Cerebellar nuclear complex (tissue), 1 donor: ENCODE measurements at places on chromosomes 2 and 18.

- DNase-seq, result no peak
Measured at GRCh38 chr18:22477222-22477621, 59.5 kb upstream of the CTAGE1 start.

DNA sequence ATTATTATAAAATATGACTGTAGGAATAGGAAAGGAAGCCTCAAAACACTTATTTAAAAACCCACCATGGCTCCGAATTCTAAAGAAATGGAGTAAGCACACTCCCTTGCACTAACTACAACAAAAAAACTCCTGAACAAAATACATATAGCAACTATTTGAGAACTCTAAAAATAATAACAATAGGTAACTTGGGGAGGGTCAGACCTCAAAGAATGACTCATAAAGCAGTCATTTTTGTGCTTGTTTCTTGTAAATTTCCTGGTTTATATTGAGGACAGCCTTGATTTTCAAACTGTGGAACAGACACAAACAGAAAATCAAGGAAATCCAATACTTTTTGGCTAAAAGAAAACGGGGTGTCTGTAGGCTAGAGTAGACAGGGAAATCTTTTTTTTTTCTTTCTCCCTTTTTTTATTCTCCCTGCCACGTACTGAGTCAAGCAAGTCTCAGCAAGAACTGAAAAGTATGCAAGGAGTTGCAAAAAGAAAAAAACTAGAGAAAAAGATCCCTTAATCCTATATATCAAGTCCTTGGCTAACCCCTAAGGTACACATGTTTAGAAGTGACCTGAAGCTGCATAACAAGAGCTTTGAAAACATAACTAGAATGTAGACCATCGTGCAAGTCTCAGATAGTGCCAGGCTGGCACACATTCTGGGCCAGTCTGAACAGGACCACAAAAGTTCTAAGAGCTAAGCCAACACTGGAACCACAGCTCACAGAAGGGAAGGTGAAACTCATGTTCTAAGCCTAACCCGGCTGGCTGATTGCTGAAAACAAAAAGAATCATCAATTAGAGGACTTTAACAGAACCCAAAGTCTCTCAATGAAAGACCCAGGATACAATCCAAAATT is 403.1 kb upstream of the LYPD1 start:
- DNase-seq, result no peak

DNA sequence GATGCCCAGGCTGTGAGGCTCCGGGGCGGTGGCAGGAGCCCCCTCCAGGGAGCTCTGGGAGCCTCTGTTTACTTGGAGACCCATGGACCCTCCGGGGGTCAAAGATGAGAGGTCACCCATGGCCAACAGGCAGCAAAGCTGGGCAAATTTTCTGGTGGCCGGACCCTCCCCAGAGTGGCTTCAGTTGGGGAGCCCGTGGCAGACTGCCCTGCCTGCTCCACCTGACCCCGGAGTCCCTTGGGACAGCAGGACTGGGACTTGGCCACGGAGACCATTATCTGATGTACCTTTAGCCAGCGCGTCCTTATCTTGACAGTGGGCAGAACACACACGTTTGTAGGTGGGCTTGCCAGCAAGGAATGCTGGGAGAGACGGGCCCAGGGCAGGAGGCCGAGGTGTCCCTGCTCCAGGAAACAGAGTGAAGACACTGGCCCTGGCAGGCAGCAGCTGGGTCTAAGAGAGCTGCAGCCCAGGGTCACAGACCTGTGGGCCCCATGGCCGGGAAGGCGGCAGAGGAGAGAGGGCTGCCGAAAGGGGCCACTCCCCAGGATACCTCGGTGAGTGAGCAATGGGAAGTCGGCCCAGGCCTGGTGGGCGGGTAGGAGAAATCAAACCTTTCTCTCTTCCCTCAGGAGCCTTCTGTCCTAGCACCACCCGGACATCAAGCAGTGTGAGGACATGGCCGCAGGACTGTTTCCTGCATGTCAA is at the start of the genes ABCG5 and ABCG8:
Gene ABCG5 (minus strand): TSS at position 280 of the 708 bp plus-strand sequence. CDS start 160 bp downstream, at position 120.
Gene ABCG8 (plus strand): TSS at position 412 of the 708 bp plus-strand sequence. CDS start 83 bp downstream, at position 495.
- DNase-seq, result no peak

GRCh38 chr2:68330691-68331090 is 10.9 kb upstream of the CNRIP1 start:
- no peak for DNase-seq

GRCh38 chr18:10401930-10402329 is 52.5 kb upstream of the APCDD1 start:
- DNase-seq, result no peak

DNA sequence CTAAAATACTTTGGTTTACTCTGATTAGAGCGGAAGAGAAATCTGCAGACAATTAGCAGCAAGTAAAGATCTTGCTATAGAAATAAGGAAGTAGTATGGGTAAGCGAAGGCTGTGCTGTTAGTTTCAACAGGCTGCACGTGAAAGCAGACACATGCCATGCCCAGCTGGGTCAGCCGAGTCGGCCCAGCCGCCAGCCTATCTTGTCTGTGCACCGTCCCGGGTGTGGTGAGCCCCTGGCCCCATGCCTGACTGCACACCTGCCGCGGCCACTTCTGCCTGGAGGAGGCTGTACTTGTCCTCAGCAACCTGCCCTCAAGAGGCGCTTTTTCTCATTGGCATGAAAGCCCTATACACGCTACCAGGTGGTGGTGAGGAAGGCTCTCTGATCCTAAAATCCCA is 185.5 kb downstream of the SEPTIN10 start:
- DNase-seq, result no peak

- no peak for DNase-seq
Measured at GRCh38 chr2:46674488-46674887, 195.1 kb downstream of the TMEM247 start.

GRCh38 chr2:99153921-99154604 is 679 bp downstream of the TSGA10 start:
- DNase-seq, result no peak
